ENCODE measurements at places on chromosomes 1 and 21.
A peak's percentile ranks its signal among the peaks of the same experiment; 100 is the strongest.

DNA sequence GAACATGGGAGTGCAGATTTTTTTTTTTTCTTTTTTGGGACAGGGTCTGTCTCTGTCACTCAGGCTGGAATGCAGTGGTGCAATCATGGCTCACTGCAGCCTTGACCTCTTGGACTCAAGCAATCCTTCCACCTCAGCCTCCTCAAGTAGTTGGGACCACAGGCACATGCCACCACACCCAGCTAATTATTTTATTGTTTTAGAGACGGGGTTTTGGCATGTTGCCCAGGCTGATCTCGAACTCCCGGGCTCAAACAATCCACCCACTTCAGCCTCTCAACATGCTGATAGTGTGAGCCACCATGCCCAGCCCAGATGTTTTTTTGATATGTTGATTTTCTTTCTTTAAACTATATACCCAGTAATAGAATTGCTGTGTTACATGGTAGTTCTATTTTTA lies 57.7 kb downstream of the RGSL1 start:
- DNase-seq: no peak

- no peak for DNase-seq
Observed at GRCh38 chr21:26715878-26716506, 129.2 kb downstream of the ADAMTS1 start.

GRCh38 chr1:207815913-207816291 lies 64.0 kb downstream of the CD46 start:
- DNase-seq: no peak

DNA sequence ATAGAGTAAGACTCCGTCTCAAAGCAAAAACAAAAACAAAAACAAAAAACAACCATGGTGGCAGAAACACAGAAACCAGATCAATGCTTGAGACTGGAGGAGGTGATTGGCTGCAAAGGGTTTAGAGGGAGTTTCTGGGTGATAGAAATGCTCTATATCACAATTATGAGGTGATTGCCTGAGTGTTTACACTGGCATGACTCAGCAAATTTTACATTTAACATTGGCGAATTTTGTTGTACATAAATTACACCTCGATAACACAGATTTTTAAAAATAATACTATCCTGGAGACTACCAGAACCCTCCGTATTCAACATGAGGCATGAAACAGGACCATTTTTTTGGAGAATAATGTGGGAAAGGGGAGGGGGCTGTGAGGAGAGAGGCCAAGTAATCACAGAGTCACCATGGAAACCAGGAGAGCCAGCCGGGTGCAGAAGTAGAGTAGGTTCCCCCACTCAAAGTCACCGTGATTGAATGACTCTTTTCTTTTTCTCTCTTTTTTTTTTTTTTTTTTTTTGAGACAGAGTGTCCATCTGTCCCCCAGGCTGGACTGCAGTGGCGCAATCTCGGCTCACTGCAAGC lies 24.3 kb downstream of the HEYL start:
- no peak for DNase-seq

DNA sequence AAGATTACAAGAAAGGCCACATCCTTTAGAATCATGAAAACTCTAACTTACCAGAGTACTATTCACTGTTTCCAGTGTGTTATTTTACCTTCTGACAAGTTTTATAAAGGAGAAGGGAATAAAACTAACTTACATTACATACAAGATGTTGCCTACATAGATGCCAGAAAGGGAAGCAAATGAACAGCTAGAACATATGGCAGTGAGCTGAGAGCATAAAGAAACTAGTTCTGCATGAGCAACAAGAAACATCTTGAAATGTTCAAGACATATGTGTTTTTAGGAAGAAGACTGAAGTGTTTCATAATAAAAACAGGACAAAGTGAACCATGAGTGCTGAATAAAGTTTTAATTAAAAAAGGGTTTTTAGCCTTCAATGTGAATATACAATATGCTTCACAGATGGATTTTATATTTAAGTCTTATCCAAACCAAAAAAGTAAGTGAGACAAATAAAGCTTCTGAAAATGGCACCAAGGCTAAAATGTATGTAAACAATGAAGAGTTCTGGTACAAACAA lies 39.4 kb downstream of the SLC5A9 start:
- DNase-seq: no peak

GRCh38 chr1:26579681-26580111 lies 50.1 kb downstream of the RPS6KA1 start:
- DNase-seq: no peak

DNA sequence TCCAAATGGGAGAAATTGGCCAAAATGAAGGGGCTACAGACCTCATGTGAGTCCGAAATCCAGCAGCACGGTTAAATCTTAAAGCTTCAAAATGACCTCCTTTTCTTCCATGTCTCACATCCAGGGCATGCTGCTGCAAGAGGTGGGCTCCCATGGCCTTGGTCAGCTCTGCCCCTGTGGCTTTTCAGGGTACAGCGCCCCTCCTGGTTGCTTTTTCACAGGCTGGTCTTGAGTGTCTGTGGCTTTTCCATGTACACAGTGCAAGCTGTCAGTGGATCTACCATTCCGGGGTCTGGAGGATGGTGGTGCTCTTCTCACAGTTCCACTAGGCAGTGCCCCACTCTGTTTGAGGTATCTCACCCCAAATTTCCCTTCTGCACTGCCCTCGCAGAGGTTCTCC lies 78.7 kb downstream of the PRRX1 start:
- no peak for DNase-seq

GRCh38 chr1:228794810-228795209 lies 59.5 kb downstream of the RHOU start:
- peak; percentile 30 for DNase-seq

DNA sequence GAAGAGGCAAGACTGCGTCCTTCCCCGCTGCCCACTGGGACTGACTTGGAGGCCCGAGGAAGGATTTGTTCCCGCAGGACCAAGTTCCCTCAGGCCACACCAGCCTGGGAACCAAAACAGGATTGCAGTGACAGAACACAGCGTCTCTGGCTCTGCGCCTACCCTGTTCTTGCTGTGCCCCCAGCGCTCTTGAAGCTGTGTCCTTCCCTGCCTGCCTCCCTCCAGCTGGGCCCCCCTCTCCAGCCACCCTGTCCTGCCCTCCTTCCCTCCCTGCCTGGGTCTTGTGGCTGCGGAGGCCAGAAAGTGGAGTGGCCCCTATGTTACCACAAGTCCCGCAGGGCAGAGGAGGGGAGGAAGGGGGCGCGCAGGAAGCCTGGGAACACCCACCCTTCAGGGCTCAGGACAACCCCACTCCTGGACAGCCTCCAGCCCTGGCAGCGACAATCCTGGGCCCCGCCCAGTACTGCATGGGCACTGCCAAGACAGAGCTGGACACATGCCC lies 164.9 kb downstream of the DYRK1A start:
- no peak for DNase-seq

GRCh38 chr21:37424396-37424795 lies 57.8 kb downstream of the DYRK1A start:
- DNase-seq: no peak

DNA sequence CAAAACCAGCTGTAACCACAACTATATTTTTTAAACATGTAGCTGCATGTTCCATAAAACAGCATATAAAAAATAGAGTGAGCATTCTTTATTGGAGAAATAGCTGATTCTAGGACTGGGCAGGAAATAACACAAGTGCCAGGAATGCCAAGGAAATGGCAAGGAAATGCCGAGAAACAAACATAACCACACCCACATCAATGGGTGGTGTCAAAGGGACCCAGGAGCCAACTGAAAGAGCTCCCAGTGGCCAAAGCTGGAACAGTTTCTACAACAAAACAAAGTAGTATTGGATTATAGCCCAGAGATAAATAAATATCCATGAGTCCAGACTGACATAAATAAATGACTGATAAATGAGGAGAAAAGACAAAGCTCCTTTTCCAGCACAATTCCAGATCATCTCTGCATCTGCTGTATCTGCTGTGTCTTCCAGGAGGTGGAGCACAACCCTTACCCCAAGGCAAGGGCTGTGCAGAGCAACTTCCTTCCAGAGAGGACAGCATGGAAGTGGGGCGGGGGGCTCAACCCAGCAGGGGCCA lies 28.1 kb downstream of the ADARB1 start:
- DNase-seq: no peak

- DNase-seq: no peak
Observed at GRCh38 chr1:171138980-171139379, 46.1 kb upstream of the FMO2 start.

- DNase-seq: no peak
Observed at GRCh38 chr1:231950331-231951128, 323.9 kb downstream of the DISC1 start.

DNA sequence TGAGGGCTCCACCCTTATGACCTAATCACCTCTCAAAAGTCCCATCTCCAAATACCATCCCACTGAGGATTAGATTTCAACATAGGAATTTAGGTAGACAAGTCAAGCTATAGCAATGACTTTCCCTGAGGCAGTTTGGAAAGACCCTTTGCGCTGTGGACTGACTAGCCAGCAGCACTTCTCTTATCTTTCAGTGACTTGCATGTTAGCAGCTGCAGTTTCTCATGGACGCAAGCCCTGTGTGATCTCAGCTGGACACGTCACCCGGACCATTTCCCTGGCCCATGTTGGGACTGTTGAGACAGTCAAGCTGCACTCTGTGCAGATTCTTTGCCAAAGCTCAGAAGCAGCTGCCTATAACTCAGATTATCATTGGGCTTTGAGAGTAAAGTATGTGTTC lies 408.1 kb upstream of the USP24 start:
- DNase-seq: no peak

GRCh38 chr1:77413541-77414335 lies 131.9 kb downstream of the AK5 start:
- no peak for DNase-seq

- no peak for DNase-seq
Observed at GRCh38 chr1:110615548-110616130, 9.5 kb upstream of the KCNA2 start.

- peak; percentile 25 for DNase-seq
Observed at GRCh38 chr1:27527223-27527889, 37.4 kb upstream of the WASF2 start.

- no peak for DNase-seq
Observed at GRCh38 chr1:162087574-162087973, 18.1 kb downstream of the NOS1AP start.

DNA sequence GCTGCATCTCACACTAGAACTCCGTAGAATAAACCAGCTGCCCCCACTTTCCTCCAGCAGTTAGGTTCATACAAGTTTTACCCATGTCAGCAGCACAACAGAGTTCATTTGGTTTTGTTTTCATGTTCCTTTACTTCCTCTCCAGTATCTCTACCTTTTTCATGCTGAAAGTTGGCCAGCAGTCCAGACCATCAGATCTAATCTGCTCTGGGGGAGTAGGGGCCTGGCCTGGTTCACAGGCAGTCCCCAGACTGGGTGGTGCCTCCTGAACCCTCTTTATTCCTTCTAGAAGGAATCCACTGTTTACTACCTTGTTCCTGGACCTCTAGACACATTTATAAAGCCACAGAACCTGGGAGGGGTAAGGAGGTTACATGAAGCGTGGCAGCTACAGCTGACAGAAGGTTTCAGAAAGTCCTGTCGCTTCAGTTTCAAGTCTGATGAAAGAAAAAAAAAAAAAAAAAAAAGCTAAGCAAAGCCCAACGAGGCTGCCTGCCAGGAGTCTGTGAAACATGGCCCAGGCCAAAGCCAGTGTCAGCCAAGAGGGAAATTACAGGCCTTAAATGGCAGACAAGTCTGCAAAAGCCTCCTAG lies 184.6 kb upstream of the JUN start:
- peak; percentile 42 for DNase-seq

- DNase-seq: no peak
Observed at GRCh38 chr1:17161926-17162800, 42.8 kb upstream of the PADI1 start.

GRCh38 chr1:52554756-52555155 lies 1.9 kb upstream of the TUT4 start:
- no peak for DNase-seq

DNA sequence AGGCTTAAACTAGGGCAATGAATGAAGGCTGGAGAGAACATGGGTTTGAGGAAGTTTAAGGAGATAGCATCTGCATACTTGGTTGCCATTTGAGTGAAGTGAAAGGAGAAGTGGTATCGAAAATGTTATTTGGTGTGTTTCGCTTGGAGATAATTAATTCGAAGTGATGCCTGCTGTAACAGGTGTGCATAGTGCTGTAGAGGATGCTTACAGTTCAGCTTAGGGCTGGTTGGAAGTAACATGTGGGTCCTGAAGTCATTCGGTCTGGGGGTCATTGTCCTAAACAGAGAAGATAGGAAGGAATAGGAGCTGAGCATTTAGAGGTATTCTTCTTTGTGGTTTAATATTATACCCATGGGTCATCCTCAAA lies 301 bp upstream of the NUDT17 start:
- peak; percentile 54 for DNase-seq

DNA sequence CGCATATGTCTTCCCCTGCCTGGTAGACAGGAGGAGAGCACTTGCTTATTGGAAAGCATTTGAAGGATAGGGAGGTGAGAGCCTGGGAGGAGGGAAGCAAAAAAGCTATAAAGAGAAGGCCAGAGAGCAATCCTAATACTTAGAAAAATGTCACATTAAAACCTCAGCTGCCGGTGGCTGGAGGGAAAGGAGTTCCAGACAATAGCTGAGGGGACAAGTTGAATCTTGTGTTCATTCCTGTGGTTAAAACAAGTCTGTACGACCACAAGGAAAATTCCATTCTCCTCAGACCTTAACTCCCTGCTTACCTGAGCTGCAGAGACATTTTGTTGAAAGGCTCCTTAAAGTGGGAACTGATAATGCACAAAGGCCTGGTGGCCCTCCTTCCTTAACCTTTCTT lies 218.8 kb upstream of the CAMK1G start:
- DNase-seq: no peak

DNA sequence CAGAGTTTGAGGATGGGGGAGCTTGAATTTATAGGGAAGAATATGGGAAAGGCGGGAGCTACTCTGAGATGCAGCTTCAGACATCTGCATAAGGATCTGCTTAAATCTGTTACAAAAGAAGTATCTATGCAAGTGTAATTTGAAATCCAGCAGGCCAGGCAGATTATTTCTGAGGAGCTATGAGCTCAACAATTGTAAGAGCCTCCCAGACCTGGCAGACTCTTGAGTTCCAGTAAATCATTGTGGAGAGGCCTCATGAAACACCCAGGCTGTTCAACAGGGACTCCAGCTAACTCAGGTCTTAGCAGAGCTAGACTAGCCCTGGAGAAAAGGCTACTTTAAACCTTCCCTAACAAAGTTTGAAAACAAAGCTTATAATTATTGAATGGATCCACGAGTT lies 647.5 kb upstream of the CHRM3 start:
- no peak for DNase-seq

GRCh38 chr1:20885121-20885520 lies 98.0 kb upstream of the HP1BP3 start:
- no peak for DNase-seq

DNA sequence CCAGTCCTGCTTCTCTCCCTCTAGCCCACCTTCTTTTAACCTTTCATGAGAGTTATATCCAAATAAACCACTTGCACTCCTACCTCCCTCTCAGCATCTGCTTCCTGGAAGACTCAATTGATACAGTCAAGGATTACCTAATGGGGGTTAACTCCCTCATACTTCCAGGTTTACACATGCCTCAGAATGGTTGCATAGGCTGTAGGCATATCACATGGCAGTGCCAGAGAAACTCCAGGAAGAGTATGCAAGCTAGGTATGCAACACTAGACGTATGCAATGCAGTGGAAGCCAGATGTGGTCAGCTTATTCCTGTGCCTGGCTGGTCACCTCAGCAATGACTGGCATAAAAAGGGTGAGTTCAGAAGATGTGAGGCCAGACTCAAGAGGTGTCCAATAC lies 32.7 kb upstream of the VANGL1 start:
- DNase-seq: no peak

GRCh38 chr1:39258146-39258924 lies 53.8 kb downstream of the MACF1 start:
- DNase-seq: peak; percentile 42

GRCh38 chr1:16023050-16023653 lies 1.3 kb downstream of the CLCNKA start:
- DNase-seq: no peak

GRCh38 chr1:25111706-25112105 lies 120.6 kb downstream of the SYF2 start:
- DNase-seq: no peak

Data from GM18507 (cell line).